ENCODE measurements at places on chromosomes 16 and 17. TPM values are rescaled to one million over a fixed set of nuclear protein-coding genes. Genes with fewer than 3 reads are reported as not detected.
A peak's percentile ranks its signal among the peaks of the same experiment; 100 is the strongest.

CDRT4 gene
- polyA plus RNA-seq: 0.76 TPM

SNF8 gene
- 320 TPM for polyA plus RNA-seq

TNFRSF13B gene
- polyA plus RNA-seq: not detected

DNA sequence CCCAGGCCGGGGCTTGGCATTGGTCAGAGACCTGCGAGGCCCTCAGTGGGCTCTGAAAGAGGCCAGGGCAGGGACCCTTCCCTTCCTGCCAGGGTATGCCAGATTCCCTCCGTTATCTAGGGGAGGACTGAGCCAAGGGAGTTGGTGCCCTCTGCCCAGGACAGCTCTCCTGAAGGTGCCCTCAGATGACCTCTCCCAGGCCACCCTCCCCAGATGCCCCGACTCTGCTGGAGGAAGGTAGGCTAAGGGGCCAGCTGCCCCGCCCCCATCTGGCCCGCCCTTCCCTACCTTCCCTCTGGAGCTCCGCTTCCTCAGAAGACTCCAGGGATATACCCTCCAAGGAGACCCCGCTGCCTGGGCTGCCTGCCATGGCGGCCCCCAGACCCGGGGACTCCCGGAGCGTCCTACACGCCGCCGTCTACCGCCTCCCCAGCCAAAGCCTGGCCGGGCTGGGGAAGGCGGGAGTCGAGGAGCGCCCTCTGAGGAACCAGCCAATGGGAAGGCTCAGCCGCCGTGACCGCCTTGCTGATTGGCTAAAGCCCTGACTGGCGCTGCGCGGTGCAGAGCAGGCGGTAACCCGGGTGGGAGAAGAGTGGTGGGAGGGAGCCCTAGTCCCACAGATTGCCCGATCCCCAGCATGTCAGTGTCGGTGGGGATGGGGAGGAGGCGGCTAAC is 7.0 kb downstream of the MPP2 start:
- peak; percentile 88 for DNase-seq

CLEC19A gene
- polyA plus RNA-seq: 0.58 TPM

CCDC200 gene
- polyA plus RNA-seq: not detected

KRTAP4-6 gene
- polyA plus RNA-seq: not detected

- no peak for DNase-seq
Measured at GRCh38 chr16:51508490-51509212, 357.6 kb upstream of the SALL1 start.

PMP22 gene
- 40.7 TPM for polyA plus RNA-seq

All from A549 (cell line).